ENCODE measurements at places on chromosomes 4 and X.

- no peak for DNase-seq
Observed at GRCh38 chr4:109998867-109999584, 86.3 kb downstream of the EGF start.

GRCh38 chr4:109094056-109094455 lies 208.4 kb downstream of the COL25A1 start:
- no peak for DNase-seq

- DNase-seq: no peak
Observed at GRCh38 chr4:26583538-26583864, 383 bp upstream of the TBC1D19 start.

- no peak for DNase-seq
Observed at GRCh38 chrX:45198706-45199105, 2.0 kb downstream of the DIPK2B start.

GRCh38 chr4:150280081-150280895 lies 202.0 kb downstream of the DCLK2 start:
- DNase-seq: no peak

DNA sequence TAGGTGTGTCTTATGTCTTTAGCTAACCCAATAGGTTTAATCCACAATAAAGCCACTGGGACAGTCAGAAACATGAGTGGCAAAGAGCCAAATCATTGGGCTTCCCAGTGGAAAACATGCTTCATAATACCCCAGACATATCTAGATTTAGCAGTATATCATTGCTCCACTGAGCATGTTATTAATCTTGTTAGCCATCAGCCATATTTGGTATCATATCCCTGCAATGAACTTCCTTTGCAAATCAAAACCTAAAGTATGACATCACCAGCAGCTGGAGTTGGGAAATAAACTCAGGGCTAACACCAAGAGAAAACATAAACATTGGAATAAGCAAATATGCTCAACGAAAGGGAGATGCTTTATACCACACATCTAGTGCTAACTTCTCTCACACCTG lies 280.8 kb upstream of the NOCT start:
- no peak for DNase-seq

DNA sequence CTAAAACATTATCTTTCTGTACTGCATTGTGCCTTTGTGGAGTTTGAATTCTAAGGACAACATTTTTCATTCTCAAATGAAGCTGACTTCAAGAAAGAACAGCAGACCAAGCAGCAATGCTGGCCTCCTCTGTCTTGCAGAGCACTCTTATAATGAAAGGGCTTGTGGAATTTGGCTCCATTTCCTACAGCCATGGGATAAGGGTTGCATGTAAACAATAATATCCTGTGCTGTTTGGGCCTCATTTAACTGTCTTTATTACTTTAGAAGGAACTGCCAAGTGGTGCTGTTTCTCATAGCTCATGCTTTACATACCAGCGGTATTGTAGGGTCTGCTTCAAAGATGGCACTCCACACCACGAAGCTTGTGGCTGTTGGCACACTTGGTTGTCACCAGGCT lies 111.4 kb upstream of the EOLA2 start:
- DNase-seq: no peak
